ENCODE measurements at places on chromosomes 2 and 18. TPM values are rescaled to one million over a fixed set of nuclear protein-coding genes. Genes with fewer than 3 reads are reported as not detected.

DNA sequence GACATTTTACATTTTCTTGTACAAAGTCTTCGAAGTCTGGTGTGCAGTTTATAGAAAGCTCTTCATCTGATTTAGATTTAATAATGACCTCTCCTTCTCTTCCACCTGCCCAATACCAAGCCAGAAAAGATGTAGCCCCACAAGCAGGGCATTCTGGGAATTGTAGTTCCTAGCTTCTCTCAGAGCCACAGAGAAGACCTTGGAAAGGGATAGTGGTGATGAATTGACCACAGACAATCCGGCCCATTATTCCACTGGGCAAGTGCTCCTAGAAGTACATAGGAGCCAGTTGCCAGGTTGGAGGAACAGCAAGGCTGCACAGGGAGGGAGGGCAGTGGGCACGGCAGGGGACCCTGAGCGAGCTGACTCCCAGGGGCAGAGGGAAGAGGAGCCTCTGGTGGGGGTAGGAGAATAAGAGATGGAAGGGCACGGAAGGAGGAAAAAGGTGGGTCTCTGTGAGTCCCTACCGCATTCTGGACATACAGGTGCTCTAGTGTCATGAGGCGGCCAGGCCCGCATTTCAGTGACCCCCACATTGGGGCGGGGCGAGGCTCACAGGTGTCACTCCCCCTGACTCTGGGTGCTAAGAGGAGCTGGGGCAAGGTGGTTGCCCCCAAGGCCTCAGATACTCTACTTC lies 152.5 kb upstream of the HAAO start:
- peaks cover 5% of the 10 kb centered on the region for H3K4me1 ChIP-seq
- no peak for DNase-seq
- no peaks in the 10 kb centered on the region for H3K27me3 ChIP-seq

DNA sequence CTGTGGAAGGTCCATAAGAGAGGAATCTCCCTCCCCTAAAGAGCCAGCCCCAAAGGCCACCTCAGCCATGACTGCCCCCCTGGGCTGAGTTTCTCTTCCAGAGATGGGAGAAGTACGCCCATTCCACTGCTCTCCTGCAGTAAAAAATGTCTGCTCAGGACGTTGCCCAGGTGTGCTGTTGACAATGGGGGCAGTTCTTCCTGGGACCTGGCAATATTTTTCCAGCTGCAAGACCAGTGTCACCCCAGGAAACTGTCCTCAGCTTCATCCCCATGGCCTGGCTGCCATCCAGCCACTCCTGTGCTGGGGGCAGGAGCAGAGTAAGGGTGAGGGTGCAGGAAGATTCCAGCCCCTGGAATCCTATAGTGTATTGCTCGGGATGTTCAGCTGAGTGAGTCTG lies 14.3 kb downstream of the CELF4 start:
- H3K4me3 ChIP-seq = no peak overlapping the region
- no peaks in the 10 kb centered on the region for H3K27me3 ChIP-seq
- no peak for DNase-seq
- no peaks in the 10 kb centered on the region for H3K36me3 ChIP-seq

GRCh38 chr2:236265675-236266074 lies 1.5 kb upstream of the ASB18 start:
- H3K4me1 ChIP-seq = no peaks in the 10 kb centered on the region
- H3K27me3 ChIP-seq = no peaks in the 10 kb centered on the region
- no peak overlapping the region for H3K4me3 ChIP-seq

Gene TLX2
- not detected for total RNA-seq

Gene DNAH7
- total RNA-seq = 0.38 TPM
